Endothelial cell of umbilical vein (primary cell): ENCODE measurements at places on chromosomes 16 and 17. TPM values are rescaled to one million over a fixed set of nuclear protein-coding genes. Genes with fewer than 3 reads are reported as not detected.
A peak's percentile ranks its signal among the peaks of the same experiment; 100 is the strongest.

DNA sequence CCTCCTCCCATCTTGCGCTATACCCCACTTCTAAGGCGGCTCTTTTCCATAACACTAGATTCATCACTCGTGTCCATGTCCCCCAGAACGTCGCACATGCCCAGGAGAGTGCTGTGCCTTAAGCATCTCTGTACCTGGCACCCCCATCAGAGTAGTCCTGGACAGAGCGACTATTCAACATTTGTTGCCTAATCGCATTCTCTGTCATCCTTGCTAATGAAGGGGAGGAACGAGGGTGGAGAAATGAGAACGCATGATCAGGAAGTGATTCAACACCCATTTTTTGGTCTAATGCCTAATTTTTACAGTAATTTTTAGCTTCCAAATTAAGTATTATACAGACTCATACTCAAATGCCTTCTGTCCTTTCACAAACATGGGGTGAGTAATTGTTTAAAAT lies 53.2 kb downstream of the SLC39A11 start:
- no peak for DNase-seq

GRCh38 chr17:76445697-76446448 lies 7.1 kb downstream of the UBE2O start:
- no peak for DNase-seq

DNA sequence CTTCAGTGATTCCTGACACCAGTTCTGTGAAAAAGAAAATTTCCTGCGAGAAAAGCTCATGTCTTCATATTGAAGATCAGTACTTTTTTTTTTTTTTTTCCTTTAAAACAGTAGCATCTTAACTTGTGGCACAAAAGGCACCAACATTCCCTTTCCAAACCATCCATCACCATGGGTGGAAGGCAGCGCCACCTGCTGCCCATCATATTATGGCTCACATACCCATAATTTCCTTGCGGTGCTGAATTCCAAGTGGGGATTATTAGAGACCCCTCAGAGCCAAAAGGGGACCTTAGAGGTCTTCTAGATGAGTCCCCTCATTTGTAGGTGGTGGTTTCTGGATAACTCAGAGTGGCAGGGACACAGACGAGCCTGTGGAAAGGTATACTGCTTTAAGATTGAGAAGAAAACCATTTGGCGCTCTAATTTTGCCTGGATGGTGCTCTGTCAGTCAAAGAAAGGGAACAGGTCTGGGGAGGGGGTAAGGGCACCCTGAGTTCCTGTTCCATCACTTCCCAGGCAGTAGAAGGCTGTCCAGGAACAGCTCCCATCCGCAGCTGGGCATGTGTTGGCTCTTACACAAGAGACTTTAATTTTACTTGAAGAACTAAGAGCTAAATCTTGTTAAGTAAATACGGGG lies 7.9 kb upstream of the SOST start:
- peak; percentile 56 for DNase-seq

DNA sequence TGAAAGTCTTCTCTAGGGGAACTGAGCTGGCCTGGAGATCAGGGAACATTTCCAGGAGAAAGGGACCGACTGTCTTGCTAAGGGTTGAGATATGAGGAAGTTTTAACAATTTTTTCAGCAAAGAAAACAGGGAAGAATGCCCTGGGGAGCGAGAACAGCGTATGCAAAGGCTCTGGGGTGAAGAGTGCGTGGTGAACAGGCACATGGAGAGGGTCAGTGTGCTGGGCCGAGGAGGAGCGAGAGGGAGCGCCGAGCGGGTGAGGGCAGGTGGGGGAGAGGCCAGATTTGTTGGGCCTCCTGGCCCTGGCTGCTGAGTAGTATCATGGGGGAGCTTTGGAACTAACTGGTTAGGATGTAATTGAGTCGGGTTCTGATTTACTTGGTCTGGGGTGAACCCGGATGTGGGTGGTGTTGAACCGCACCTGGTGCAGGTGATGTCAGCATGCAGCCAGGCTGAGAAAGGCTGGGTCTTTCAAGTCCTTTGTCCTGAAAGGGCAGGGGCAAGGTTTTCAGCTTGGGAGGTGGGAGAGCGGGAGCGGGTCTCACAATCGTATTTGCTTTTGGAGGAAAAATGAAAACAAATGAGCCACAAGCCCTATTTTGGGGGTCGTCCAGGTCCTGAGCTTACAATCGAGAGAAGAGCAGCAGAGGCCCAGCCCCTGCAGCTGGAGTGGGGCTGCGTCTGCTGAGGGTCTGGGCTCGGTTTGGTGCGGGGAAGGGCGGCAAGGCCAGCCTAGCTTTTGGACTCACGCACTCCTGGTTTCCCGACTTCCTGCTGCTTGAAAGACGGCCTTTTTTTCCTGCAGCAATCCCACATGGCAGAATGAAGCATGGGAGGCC lies 11.1 kb upstream of the WFDC1 start:
- no peak for DNase-seq

- DNase-seq = peak; percentile 92
These were observed 565 bp downstream of the MAP3K3 start for GRCh38 chr17:63622574-63623390.

- no peak for DNase-seq
These were observed 12.4 kb downstream of the SNTB2 start for GRCh38 chr16:69199382-69199781.

DNA sequence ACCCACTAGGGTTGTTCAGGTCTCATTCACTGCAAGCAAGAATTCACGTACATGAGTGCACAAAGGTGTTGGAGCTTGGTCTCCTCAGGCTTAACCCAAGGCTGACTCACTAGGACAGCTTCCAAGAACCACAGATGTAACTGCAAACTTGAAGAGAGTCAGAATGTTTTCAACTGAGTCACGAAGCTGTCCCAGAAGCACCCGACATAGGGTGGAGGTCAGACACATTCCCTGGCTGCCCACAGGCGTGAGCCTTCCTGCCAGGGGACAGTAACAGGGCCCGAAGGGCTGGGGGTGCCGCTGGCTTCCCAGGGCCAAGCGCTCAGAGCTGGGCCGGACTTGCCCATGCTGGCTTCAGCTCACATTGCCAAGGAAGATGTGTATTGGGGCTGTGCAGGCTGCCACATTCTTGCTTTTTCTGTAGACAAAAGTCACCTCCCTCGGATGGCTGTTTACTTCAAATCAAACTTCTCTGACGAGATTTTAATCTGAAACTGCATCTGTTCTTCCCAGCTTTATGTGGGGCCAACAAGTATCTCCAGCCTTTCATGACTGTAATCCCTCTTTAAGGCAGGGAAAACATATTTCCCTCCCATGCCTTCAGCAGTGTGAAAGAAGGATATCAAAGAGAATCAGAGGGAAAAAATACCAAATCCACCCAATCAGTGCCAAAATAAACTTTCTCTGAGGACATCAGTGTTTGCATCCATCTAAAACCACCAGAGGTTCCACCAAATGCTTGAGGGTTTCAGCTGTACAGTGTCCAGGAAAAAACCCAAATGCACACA lies 14.3 kb downstream of the CMTM3 start:
- peak; percentile 71 for DNase-seq

- no peak for DNase-seq
These were observed 13.1 kb upstream of the ABCC3 start for GRCh38 chr17:50621574-50622031.

DNA sequence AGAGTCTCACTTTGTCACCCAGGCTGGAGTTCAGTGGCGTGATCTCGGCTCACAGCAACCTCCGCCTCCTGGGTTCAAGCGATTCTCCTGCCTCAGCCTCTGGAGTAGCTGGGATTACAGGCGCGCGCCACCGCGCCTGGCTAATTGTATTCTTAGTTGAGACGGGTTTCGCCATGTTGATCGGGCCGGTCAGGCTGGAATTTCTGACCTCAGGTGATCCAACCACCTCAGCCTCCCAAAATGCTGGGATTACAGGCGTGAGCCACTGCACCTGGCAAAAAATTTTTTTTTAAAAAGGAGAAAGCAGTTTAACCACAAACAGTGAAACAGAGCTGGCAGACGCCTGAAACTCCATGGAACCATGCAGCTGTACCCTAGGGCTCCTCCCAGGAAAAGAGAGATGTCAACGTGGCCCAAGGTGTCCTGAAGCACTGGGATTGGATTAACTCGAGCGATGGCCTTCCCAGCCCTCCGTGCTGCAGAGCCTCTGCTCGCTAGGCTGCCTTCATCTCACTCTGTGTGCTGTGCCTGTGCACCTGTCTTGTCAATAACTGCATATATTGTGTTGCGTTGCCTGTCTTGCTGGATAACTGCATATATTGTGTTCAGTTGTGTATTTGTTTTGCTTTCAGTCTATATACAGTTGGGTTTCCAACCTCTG lies 29.6 kb upstream of the FOXK2 start:
- no peak for DNase-seq

The TAT gene
- total RNA-seq = not detected in 2 replicates

The ABCC1 gene
- total RNA-seq = 71.4 and 89.2 TPM in 2 replicates

The YBX2 gene
- 0.31 TPM in 1 of 2 replicates, not detected in the other for total RNA-seq
